Activated CD8-positive, alpha-beta memory T cell treated with anti-CD3 and anti-CD28 coated beads for 48 hours (primary cell): ENCODE measurements at places on chromosomes 1 and 21.

DNA sequence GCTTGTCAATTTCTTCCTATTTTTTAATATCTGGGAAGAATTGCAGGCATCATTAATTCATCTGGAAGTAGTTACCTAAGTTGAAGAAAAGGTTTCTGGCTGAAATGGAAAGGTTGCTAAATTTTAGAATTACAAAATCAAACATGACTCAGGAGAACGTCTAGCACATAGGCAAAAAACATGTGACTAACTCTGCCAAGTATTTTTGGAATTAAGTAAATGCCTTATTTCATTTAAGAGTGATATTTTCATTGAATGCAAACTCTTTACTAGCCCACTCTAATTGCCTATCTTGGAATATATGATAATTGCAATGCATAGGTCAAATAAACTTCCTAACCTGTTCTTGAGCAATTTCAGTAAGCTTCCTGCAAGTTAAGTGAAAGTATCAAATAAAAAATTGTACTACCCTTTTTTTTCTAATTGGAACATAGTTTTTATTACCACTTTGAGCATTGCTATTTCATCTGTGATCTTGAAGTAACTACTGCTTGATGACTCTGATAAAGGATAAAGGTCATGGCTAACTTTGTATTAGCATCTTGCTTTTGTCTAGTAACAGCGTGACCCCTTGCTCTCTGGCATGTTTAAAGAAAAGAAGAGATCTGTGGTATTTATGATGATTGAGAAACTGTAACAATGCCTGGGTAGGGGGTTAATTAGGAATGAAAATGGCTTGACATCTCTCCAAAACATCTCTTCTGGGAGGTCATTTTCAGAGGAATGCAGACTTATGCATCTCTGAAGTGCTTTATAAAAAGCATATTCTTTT lies 208.3 kb upstream of the NCAM2 start:
- no peak for DNase-seq

- DNase-seq: no peak
Observed at GRCh38 chr1:31648641-31649357, 4.1 kb upstream of the PEF1 start.

DNA sequence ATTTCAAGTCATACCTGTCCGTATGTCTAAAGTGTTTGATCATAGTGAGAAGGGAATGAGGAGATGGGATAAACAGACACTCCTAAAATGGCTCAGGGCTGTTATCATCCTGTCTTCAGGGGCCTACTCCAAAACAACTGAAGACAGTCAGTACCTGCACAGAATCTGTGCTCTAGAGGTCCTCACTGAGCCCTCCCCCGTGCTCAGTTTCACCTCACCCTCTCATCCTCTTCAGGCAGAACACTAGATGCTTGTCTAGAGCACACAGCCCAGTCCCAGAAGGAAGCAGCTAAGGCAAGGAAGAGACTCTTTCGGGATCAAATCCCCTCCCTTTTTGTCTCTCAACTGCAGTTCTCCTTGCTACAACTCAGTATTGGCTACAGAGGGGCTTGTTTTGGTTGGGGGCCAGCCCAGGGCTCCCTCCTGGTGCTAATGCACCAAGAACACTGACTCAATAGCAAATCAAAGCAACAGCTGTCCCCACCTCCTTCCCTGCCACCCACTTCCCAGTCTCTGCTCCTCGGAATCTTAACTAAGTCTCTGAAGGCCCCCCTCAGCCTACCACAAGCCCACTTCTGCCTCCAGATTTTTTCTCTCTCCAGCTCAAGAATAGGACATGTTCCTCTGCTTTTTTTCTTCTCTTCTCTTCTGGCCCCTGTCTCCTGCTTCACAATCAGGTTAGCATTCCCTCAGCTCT lies 10.1 kb downstream of the CADM3 start:
- no peak for DNase-seq

- DNase-seq: no peak
Observed at GRCh38 chr1:170562646-170563338, 30.8 kb downstream of the GORAB start.

DNA sequence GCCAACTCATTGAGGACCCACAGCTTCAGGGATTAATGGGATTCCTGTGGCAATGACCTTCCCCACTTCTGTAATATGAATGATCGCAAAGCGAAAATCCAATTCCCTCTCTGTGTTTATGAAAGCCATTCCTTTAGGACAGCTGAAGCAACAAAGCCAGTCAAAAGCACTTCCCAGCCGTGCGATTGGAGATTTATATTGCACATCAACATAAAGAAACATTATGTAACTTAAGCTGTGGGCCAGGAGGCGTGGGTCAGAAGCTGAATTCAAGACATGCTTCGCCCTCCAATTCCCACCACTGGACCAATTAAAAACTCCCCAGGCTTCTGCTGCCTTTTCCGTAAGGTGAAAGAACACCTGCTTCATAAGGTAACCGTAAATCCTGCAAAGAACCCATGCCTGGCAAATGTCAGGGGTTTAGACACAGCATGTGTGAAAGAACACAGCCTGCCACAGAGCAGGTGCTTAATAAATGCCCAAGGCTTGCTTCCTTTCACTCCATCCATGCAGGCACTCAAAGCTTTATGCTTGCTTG lies 138.9 kb upstream of the SOD1 start:
- DNase-seq: no peak

DNA sequence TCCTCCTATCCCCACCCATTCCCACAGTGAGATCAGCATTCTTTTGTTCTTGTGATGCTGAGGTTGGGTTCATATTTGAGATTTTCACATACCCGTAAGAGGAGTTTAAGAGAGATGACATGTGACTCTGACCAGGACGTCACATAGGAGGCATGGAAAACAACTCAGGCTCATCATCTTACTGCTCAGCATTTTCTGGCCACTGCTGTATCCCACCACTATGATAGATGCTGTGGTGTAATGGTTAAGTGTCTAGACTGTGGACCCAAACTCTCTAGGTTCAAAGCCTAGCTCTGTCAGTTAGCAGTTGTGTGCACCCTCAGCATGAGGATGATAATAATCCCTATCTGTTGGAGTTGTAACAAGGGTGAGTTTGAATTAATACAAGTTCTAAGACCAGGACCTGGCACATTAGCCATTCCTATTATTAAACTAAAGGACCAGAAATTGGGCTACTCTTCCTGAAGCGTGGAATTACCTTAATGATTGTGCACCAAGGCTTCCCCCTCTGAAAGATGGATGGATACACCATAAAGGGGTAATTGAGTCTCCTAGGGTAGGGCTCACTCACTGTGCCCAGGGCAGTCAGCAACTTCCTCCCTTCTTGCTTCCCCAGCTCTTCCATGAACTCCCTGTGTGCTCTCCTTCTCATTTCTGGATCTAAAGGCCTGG lies 40.9 kb downstream of the LGR6 start:
- no peak for DNase-seq

DNA sequence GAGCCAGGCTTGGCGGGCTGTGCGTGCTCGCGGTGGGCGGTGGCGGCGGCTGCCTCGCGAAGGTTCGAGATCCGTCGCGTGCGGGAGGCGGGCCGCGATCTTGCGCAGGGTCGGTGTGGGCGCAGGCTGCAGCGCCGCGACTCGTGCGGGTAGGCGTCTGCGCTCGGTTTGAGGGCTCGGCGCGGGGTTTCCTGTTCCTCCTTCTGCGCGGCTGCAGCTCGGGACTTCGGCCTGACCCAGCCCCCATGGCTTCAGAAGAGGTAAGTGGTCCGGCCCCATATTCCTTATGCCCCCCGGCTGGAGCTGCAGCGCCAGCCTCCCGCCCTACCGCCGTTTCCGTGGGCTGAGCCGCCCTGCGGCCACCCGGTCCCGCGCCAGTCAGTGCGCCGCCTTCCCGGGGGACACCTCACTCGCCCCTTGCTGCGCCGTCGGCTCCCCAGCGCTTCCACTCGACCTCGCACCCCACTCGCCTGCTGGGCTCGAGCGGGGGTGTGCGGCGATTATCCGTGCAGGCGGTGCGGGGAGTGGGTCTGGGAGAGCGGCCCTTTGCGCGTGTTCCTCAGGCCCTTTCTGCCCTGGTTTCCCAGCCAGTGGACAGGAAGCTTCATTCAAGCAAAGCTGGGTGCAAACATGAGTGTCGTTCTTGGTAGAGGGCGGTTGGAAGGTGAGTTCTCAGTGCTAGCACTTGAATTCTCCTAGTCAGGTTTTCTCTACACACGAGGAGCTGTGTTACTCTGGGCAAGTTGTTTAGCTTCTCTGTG lies at the start of gene CACYBP:
Gene CACYBP, plus strand, starts transcription at position 12 of the 761 bp plus-strand sequence. Its CDS starts 234 bp downstream, at position 246.
- DNase-seq: peak; percentile 20

- DNase-seq: no peak
Observed at GRCh38 chr1:176032040-176032645, 174.9 kb downstream of the COP1 start.

- no peak for DNase-seq
Observed at GRCh38 chr1:4696161-4696745, 41.8 kb downstream of the AJAP1 start.

DNA sequence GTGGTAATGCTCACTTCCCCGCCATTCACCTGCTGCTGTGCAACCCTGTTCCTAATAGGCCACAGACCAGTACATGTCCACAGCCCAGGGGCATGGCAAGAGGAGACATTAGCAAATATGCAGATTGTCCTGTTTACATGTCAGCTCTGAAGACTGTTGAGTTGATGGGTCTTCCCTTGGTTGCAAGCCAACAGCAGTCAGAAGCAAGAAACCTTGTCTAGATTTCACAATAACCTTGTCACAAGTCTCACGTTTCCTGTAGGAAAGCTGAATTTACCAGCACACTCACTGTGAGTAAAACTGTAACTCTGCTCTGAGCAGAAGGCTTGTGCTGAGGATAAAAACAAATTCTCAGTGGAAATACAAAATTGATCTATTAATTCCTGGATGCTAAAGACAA lies 195.1 kb downstream of the HLX start:
- DNase-seq: no peak

GRCh38 chr1:42013881-42014470 lies 95.3 kb upstream of the HIVEP3 start:
- DNase-seq: no peak

DNA sequence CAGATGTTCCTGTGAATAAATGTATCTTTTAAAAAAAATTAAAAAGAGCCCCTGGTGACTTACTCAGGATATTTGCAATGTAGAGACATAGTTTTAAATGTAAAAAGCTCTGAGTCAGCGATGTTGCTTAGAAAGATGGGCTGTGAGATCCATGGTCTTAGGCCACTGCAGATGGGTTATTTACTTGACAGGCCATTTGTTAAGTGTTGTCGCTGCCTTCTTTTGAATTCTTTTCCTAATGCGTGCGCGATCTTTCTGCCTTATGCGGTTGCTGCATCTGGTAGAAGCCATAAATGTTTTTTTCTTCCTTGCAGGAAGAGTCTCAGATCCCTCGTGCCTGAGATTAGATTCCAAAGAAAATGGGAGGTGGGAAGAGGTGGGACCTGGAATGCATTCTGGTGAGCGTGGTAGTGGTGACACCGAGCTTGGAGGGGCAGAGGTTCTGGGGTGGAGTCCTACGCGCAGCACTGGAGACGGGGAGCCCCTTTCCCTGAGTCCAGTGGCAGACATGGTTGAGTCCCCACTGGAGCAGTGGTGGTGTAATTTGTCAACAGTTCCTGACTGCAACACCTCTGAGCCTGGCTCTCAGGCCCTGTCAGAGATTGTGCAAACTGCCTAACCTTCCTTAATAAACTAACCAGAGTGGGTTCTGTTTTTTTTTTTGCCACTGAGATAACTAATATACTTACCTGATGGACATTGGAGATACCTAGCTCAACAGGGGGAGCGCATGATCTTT lies 197.2 kb downstream of the HHAT start:
- DNase-seq: no peak
